ENCODE measurements at places on chromosomes 3 and 15.

DNA sequence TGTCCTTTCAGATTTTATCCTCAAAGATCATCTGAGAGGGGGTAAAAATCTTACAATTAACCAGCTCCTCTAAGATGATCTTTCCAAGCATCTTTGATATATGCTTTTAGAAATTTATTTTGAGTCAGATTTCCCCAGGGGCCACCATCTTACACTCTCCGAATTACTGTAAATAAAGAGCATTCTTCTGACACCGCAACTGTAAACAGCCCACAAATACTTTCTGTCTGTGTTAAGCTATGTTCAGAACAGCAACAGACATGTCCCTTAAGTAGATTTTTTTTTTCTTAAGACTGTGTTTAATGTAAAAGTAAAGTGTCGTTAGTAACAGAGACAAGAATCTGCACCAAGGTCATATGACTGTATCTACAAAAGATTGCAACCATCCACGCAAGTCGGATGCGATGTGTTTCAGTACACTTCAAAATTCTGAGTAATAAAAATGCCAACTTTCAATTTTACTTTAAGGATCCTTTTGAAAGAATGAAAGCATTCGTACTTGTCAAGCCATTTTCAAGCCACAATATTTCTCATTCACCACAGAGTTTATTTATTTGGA, 159.0 kb upstream of the KCNH8 start:
- no peak for DNase-seq

DNA sequence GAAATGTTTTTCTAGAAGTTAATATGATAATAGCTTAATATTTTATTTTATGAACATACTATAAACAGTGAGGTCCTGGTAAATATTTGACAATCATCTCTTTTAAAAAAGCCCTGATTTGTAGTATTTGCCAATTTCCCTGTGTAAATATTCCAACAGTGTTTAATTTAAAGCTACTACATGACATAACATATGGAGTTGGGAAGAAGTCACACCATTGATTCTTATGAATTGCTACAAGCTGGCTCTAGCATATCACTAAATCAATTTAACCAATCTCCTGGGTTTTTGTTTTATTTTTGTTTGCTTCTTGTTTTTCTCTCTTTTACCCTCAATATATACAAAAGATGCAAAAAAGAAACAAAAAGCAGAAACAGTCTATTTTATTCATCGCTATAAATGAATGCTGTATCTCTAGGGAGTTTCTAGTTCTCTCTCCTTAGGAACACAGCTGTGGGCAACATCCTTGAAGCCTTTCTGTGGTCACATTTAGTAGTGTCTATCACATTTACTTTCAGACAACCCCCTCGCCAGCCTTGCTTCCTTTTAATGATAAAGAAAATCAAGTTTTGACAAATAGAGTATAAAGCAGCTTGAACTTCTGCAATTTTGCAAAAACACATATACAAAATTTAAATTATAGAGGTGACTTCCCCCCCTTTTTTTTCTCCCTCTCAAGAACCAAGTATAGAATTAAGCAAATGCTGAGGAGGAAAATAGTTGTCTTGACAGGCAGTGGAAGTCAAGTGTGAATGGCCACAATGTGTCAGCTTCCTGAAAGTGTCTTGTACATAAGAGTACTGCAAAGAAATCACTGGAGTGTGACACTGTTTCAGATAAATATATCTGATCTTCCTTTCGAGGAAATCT, 21.4 kb downstream of the CCR1 start:
- DNase-seq, result no peak

DNA sequence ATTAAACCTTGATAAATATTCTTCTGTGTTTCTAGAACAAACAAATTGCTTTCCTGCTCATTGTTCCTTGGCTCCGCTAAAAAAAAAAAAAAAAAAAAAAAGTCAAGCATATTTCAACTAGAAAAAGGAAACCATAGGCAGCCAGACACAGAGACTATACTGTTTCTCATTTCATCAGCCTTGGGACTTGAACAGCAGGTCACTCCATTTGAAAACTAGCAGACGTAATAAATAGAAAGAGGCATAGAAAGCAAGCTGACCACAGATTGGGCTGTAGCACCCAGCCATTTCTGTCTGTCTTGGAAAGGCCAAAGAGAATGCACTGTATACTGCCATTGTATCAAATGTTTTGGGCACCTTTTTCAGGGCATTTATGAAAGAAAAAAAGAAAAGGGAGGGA, 697.1 kb downstream of the NLGN1 start:
- no peak for DNase-seq

DNA sequence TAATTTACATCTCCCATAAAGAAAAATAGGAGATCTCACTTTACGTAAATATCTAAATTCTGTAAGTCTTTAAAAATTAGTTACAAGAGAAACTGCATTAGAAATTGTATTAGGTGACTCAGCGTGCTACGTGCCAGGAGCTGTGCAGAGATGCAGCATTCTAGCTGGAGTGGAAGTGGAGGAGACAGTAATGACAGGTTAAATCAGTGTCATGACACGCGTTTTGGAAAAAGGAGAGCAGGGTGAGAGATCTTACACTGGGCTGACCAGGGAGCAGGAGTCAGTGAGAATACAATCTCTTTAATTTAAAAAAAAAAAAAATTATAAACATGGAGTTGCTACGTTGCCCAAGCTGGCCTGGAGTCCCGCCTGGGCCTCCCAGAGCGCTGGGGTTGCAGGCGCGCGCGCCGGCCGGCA, 635 bp downstream of the TUBGCP5 start:
- no peak for DNase-seq

GRCh38 chr3:15800780-15801179, 3.0 kb upstream of the ANKRD28 start:
- no peak for DNase-seq

GRCh38 chr3:5485427-5485826, 297.9 kb downstream of the EDEM1 start:
- DNase-seq, result no peak

- no peak for DNase-seq
Measured at GRCh38 chr15:29270169-29270955, 740 bp upstream of the NSMCE3 start.

DNA sequence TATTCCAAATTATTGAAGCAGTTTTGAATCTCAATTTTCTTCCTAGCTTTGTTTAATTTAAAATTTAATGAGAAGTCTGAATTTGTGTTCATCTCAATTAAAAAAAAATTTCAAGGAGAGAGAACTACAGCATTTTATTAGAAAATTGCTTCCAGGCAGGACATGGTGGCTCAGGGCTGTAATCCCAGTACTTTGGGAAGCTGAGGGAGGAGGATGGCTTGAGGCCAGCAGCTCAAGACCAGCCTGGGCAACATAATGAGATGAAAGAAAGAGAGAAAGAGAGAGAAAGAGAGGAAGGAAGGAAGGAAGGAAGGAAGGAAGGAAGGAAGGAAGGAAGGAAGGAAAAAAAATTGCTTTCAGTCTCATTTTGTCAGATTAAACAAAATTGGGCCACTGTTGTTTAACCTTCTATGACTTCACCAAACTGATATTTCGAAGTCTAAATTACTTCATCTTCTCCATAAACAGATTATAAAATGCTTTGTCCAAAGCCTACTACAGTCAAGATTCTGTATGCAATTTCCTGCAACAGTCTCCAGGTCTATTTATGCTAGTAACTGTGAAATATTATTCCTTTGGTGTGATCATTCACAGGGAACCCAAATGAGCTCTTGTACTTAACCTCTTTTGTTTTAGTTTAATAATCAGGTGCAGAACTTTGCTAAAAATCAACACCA, 6.6 kb upstream of the ABHD6 start:
- DNase-seq, result no peak

DNA sequence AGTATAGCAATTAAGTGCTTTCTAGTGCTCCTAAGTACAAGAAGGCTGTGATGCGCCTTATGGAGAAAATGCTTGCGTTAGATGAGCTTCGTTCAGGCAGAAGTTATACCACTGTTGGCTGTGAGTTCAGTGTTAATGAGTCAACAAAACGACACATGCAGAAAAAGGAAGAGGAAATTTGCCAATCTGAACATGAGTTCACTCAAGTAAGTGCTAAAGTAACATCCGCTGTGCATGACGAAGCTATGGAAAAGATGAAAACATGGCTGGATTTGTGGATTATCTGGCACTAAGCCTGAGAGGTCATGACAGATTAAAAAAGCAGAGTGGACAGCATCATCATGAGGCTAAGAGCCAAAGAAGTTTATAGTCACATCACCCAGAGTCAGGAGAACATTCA, 36.9 kb downstream of the SH3BP5 start:
- DNase-seq, result no peak

- DNase-seq, result no peak
Measured at GRCh38 chr15:83068054-83068453, 1.0 kb upstream of the BTBD1 start.

DNA sequence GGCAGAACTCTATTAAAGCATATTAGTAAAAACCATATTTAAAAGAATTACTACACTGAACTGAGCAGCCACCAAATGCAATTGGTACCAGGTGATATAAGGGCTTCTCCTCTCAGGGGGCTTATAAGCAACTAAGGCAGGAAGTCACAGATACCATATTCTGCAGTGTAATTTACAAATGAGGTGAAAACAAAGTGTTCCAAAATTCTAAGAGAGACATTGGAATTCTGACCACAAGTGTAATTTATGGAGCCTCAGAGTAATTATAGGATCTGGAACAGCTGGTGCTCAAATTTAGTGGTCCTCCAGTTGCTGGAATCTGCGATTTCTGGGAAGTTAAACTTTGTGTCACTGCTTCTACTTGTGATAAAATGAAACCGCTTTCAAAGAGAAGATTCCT, 3.1 kb upstream of the NR1I2 start:
- no peak for DNase-seq

- DNase-seq, result peak; percentile 51
Measured at GRCh38 chr15:34588046-34588674, 4.7 kb upstream of the GOLGA8B start.

GRCh38 chr3:95217661-95218060, 1154.8 kb downstream of the NSUN3 start:
- DNase-seq, result no peak

GRCh38 chr15:45123397-45123796, 6.3 kb downstream of the DUOXA1 start:
- DNase-seq, result no peak

DNA sequence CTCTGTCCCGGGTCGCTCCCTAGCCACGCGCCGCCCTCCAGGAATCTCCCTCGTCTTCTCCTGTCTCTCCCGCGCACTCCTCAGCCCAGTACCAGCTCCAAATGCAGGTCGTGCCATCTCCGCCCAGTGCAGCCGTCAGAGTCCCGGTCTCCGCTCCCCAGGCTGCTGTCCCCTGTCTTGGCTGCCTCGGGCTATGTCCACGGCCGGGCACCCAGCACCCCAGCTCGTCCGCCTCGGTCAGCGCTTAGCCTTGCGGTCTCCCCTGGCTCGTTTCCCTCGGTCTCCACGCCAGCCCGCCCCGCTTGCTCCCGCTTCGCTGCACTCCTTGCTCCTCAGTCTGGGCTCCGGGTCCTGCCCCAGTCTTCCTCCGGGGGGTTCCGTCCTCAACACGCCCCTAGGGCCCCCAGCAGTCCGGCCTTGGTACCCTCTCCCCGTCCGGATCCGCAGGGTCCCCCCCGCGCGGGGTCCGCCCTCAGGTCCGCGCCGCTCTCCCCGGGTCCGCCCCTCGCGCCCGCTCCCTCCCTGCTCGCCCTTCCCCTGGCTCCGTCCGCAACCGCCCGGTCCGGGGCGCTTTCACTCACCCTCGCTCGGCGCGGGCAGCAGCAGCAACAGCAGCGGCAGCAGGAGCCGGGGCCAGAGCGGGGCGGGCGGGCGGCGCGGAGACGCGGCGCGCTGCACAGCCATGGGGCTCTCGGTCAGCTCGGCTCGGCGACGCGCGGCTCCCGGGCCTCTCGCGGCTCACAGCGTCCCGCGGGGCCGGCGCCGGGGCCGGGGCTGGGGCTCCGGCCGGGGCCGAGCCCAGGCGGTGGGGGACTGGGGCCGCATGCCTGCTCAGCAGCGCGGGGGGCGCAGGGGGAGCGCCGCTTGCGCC, 462 bp downstream of the IGDCC3 start:
- DNase-seq, result no peak

- no peak for DNase-seq
Measured at GRCh38 chr3:158095814-158096704, 10.2 kb downstream of the SHOX2 start.

DNA sequence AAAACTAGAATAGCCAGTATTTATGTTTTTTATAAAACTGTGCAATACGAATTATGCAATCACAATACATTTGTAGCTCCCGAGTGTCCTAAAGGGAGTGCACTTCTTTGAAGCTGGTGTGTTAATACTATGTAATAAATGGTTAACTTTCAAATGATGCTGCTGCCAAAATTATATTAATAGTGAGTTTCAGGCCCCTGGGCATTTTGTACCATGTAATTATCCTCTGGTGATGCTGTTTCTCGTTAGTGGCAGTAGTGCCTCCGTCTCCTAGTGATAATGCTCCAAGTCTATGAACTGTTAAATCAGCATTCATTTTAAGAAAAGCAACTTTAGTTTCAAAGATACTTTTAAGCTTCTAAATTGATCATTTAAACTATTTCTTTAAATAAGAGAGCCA, 132.7 kb upstream of the BHLHE40 start:
- no peak for DNase-seq

DNA sequence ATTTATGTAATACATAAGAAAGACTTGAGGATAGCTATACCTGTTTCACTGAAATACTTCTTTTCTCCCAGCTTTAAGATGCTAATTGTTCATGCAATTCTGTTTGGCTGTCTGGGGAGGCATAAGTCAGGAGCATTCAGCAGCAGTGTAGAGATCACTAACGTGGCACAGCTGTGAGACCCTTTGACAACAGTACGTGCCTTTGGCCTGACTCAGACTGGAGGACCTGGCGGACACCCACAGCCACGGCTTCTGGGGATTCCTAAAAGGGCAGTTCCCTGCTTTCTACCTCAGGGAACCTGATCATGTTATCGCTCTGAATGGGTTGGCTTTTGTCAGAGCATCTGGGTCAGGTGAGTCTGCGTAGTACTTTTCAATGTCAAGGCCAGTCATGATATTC, 295.0 kb upstream of the ICE2 start:
- DNase-seq, result no peak

DNA sequence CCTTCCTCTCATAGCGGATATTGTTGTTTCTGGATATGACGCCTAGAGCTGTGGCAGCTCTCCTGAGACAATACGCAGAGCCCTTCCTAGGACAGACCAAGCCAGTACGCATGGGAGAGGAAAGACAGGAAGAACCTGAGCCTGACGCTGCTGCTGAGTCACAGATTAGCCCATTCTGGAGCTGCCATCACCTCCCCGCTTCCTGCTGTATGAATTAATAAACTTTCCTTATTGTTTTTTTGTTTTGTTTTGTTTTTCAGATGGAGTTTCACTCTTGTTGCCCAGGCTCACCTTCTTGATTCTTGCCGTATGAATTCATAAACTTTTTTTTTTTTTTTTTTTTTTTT, 67.0 kb downstream of the PPCDC start:
- no peak for DNase-seq

DNA sequence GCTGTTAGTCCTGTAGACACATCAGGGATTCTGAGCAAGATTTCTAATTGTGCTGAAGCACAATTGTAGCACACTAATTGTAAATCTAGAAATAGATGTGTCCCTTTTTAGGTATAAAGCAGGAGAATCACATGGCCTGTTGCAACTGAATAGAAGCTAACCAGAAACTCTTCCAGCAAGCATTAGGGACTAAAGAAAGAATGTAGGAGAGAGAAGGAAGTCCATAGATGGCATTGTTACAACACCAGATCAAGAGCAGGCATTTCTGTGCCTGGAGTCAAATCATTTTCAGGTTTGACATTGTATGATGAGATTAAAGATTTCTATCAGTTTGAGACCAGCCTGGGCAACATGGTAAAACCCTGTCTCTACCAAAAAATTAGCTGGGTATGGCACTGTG, 27.4 kb downstream of the CALML4 start:
- no peak for DNase-seq
